ENCODE measurements at places on chromosomes 16 and 17.

GRCh38 chr17:48539177-48539576 lies 5.7 kb downstream of the HOXB2 start:
- peak; percentile 75 for DNase-seq

- peak; percentile 55 for DNase-seq
These were observed 61.1 kb upstream of the MTMR4 start for GRCh38 chr17:58575511-58575910.

DNA sequence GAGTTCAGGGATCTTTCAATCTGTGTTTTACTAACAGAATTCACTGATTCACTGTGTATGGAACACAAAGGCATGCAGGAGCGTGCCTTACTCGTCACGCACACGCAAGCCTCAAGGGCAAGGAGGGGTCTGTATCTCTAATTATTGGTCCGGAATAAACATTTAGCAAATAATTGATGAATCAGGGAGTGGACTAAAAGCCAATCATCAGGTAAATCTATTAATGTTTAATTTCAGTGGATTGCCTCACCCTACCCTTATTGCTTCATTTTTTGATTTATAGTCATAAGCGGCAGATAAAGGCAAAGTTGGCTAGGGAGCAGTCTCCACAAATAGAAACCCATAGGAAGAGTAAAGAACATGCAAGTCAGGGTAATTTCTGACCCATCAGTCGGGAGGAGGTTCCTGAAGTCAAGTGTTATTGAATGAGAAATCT lies 7.4 kb upstream of the HSD17B2 start:
- DNase-seq = no peak

DNA sequence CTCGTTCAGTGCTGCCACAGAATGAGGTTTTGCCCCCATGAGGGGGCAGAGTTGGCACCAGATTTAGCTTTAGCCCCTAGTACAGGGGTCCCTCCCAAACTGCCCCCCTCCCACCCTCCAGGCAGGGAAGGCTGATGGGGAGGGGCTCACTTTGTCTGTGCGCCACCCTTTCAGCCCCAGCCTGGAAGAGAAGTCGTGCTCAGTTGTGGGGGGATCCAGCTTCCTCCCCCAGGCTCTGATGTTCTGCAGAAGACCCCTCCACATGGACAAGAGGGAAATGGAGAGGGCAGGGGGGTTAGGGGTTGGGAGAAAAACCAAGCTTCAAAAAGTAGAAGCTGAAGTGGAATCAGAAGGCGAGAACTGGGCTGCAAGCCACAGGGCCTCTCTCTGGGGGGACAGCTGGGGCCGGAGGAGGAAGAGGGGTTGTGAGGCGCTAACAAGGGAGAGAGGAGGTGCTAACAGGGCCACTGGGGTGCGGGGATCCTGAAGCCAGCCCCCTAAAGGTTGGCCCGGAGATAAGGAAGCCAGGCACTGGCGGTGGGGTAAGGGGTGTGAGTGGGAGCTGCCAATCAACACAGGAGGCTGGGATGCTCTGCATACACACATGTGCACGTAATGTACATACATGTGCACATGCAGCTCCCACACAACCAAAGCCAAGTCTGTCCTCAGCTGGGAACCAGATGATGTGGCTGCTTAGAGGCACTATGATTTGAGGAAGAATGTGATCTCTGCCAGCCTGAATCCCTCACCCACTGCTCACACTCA lies 7.0 kb upstream of the TMEM92 start:
- peak; percentile 49 for DNase-seq

DNA sequence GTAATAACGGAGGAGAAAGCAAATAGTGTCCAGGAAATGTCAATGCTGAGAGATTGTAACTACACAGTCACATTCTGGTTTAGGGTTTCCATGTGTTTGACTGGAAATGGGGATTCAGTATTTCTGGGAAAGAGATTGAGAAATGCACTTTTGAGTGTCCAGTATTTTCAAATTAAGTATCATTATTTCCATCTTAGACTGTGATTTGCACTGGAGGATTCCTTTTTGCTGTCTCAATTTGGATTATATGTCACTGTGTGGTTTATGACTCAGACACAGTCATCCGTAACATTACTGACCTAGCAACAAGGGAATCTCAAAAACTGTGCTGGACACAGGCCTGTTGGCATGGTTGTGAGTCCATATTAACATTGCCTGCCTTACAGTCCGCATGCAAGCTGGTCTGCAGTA lies 681.4 kb downstream of the CDH11 start:
- DNase-seq = peak; percentile 91

GRCh38 chr17:5191541-5192417 lies at the start of gene ZNF594:
ZNF594 (minus strand) TSS chr17:5191868; CDS start chr17:5184256, 7,612 bp downstream.
- peak; percentile 99 for DNase-seq

GRCh38 chr17:72244956-72245355 lies 124.1 kb downstream of the SOX9 start:
- no peak for DNase-seq

DNA sequence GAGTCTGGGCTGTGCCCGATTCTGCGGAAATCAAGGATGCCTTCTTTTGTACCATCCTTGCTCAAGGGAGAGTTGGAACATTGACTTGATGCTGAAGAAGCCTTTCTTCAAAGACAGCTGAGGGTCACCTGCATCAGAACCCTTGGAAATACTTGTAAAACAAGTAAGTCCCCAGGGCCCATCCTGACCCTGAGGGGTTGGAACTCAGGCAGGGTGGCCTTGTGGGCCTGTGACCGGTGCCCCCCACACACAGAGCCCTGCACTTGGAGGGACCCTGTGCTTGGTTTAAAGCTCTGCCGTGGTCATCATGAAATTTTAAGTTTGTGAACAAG lies 56.9 kb downstream of the WIPI1 start:
- DNase-seq = no peak

- no peak for DNase-seq
These were observed 106.8 kb downstream of the DNAH9 start for GRCh38 chr17:11705111-11705510.

DNA sequence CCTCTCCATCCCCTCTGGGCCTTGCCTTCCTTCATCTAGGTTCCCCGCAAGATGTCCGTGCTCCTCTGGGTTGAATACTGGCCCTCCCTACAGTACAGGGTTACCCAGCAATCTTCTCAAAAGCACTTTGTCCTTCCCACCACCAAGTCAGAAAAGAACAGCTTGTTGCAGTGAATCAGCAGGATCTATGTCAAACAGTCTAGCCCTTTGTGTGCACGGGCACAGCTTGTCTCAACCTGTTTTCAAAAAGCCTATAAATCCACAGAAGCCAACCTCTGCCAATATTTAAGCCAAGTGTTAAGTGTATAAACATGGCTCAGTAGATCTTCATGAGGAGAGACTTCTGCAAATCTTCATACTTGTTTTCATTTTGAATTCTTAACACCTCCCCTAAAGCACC lies 25.2 kb downstream of the C17orf67 start:
- no peak for DNase-seq

DNA sequence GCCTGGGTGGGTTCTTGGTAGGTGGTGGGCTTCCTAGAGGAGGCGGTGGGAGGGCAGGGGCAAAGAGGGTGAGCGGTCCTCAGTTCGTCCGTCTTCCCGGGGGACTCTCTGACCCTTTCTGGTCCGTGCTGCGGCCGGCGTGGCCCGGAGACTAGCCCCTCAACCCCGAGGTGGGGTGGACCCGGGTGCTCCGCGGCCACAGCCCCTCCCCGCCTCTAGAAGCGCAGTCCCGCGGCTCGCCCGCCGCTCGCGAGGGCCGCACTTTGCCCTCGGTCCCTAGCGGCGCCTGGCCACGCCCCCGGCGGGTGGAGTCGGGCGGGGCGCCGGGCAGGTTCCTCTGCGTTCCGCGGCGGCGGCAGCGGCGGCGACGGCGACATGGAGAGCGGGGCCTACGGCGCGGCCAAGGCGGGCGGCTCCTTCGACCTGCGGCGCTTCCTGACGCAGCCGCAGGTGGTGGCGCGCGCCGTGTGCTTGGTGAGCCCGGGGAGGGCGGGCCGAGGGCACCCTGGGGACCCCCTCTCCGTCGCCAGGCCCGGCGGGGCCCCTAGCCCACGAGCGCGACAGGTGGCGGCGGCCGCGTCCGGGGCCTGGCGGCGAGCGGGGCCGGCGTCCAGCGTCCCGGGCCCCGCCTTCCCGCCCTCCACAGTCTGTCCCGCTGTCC lies at the start of gene SYNGR2:
TSS of gene SYNGR2 (plus strand) at position 340 of the 661 bp plus-strand sequence. CDS start at position 376, 36 bp downstream.
- DNase-seq = peak; percentile 74

DNA sequence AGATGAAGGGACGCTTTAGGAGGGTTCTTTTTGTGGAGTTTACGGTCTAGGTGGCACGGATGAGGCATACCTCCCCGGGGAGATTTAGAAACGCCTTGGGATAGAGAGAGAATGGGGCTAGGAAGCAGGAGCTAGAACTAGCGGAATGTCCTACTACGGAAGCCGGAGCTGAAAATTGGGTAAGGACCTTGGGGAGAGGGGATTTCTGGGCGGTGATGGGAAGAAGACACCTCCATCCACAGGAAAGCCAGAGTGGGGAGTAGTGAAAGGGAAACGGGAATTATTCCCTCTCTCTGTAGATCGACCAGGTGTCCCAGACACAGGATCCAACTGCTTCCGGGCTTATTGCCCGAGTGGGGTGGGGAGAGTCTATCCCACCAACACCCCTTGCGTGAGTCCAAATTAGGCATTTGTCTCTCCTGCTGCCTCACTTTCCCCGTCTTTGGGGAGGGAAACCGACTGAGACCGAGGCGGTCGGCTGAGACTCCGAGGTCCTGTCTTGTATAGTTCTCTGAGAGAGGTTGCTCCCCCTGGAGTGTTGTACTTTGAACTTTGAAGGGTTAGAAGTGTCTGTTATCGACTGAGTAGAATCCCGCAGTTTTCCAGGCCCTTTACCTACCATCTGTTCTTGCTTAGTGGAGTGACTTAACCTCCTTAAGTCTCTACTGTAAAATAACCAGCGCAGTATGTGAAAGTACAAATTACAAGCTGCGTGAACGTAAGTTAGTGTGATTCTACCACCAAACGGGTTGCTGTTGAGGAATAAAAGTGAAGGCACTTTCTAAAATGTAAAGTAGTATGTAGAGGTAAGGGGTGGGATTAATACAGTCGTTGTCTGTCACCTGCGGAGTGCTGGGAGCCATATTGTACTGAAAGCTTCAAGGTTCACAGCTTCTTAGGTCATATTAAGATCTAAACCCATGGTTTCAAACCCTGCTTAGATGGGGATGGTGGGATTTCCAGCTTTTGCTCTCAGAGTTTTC lies 1.0 kb downstream of the RSPRY1 start:
- DNase-seq = peak; percentile 12

GRCh38 chr17:8887301-8887700 lies 19.8 kb upstream of the PIK3R6 start:
- no peak for DNase-seq

DNA sequence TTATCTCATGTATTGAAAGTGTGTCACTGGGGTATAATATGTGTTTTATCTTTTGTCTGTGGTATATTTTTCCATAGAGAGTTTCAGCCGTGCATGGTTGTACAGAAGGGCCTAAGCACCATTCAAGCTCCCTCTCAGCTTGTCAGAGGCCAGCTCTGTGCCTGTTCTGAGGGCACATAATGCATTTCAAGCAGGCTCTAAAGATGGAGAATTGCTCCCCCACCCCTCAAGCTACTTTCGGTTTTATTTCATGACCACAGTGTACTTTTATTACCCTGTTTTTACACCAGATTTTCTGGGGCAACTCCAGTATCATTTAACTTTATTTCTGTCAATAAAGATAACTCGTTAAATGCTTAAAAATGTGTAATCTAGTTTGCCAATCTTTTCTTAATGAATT lies 131.7 kb downstream of the SHISA6 start:
- DNase-seq = no peak

DNA sequence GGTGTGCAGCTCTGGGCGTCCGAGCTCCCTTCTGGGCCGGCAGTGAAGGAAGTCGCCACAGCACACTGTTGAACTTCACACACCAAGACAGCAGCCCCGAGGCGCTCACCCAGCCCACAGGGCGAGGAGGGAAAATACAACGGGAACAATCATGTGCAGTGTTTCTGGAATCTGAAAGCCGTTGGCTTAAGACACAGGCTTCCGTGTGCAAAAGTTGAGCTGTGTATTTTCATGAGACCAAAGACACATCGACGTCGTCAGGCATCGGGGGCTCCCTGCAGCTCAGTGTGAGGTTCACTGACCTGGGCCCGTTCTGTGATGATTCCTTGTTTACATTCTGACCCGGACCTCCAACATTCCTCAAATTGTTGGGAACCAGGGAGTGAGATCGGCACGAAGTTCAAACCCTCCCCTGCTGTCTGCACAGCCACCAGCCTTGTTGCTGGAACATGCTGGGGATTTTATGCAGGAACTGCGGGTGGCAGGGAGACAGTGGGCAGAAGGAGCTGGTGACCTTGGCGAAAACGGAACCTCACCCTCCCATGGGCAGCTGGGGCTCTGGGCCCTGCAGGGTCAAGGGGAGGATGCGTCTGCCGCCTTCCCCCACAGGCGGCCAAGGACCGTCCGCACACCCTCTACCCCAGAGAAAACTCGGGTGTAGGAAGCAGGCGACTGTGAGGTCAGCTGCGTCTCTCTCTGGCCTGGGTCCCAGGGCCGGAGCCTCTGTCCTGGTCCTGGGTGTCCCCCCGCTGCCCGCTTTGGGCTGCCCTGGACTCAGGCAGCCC lies 72.2 kb downstream of the METRNL start:
- DNase-seq = no peak

- DNase-seq = no peak
These were observed 25.6 kb downstream of the TEX14 start for GRCh38 chr17:58665946-58666857.

DNA sequence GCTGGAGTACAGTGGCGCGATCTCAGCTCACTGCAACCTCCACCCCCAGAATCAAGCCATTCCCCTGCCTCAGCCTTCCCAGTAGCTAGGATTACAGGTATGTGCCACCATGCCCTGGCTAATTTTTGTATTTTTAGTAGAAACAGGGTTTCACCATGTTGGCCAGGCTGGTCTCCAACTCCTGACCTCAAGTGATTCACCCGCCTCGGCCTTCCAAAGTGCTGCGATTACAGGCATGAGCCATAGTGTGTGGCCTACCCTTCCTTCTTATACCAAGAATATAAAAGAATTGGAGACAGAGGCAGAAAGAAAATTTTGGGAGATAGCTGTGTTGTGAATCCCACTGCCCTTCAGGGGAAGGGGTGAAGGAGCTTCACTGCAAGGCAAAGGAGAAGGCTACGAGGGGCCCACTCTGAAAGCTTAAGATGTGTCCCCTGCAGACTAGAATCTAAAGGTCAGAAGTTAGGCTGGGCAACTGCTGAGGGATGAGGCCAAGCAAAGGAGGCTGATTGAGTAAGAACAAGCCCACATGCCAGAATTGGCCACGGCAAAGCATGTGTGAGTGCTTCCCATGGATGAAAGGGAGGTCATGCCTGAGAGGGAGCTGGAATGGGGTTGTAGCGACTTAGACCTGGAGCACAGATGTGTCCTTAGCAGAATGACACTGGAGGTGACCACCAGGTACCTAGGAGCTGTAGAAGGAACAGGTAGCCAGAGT lies 8.4 kb upstream of the CRYBA1 start:
- peak; percentile 36 for DNase-seq

- peak; percentile 63 for DNase-seq
These were observed 1.1 kb downstream of the RAI1 start for GRCh38 chr17:17682293-17682736.

- DNase-seq = peak; percentile 63
These were observed 38.6 kb downstream of the USP10 start for GRCh38 chr16:84738255-84739038.

GRCh38 chr16:75695708-75696107 lies 5.6 kb downstream of the DUXB start:
- DNase-seq = no peak

GRCh38 chr16:75965504-75966374 lies 239.4 kb upstream of the CPHXL start:
- no peak for DNase-seq

All from AG08395 (cell line).